Left renal pelvis (tissue), 4 donors: ENCODE measurements at places on chromosomes 1 and 21.

DNA sequence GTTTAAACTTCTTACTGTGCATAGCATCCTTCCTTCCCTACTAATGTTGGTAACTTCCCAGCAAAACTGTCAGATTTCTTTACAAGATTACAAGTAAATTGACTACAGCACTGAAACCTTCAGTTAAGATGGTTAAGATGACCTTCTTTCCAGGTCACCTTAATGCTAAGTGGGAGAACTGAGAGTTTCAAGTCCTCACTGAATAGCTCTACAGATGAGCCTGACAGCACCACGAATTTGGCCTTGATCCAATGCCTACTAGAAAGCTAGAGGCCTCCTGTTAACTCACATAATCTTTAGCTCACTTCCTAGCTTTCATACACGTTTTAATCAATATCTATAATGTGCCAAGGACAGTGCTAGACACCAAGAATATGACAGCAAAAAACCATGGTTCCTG, 276.0 kb upstream of the PLD5 start:
- no peak for DNase-seq

DNA sequence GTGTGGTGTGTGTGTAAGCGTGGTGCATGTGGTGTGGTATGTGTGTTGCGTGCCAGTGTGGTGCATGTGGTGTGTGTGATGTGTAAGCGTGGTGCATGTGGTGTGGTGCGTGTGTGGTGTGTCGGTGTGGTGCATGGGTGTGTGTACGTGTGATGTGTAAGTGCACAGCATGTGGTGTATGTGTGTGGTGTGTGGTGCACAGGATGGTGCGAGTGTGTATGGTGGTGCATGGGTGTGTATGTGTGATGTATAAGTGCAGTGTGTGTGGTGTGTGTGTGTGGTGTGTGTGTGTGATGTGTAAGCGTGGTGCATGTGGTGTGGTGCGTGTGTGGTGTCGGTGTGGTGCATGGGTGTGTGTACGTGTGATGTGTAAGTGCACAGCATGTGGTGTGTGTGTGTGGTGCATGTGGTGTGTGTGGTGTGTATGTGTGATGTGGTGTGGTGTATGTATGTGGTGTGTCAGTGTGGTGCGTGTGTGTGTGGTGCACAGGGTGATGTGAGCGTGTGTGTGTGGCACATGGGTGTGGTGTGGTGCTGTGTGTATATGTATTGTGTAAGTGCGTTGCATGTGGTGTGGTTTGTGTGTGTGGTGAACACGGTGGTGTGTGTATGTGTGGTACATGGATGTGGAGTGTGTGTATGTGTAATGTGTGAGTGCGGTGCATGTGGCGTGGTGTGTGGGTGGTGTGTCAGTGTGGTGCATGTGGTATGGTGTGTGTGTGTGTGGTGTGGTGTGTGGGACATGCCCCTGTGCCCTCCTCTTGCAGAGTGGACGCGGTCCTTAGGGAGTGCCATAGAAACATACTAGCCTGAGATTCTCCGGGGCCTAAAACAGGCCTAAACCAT, 1.1 kb upstream of the C2CD2 start:
- DNase-seq = no peak

GRCh38 chr1:233598891-233599541, 14.9 kb upstream of the KCNK1 start:
- DNase-seq = no peak

DNA sequence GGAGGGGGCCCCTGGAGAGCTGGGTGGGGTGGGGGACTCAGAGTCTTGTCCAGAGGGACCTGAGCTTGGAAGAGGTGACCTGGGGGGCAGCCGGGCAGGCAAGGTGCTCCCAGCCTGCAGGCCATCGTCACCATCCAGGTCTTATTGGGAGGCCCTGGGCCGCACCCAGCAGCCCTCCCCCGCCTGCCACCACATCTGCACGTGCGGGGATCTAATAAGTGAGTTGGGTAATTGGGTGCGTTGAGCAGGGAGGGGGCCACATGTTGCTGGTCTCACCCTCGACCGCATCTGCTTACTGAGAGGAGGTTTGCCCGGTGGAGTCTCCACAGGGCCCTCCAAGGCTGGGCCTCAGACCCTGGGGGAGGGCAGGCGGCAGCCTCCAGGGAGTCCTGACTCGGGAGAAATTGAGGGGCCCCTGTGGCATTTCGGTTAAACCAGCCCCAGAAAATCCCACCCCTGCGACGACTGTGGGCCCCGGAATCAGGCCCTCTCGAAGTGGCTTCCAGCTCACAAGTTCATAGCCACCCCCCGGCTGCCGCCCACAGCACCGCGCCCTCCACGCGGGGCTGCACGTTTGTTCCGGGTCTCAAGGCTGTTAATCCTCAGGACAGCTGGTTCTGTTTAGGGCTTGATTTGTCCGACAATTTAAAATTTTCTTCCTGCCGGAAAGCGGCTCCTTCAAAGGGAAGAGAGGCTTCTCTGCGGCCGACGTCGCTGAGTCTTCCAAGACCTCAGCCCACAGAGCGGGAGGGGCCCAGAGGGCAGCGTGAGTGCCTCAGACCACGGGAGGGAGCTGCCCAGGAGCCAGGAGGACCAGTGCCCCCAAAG, 14.7 kb upstream of the COL6A2 start:
- no peak for DNase-seq

- no peak for DNase-seq
These were observed 17.8 kb downstream of the VPS26C start for GRCh38 chr21:37249112-37249904.

GRCh38 chr1:2045468-2046173, 4.6 kb upstream of the PRKCZ start:
- DNase-seq = no peak

GRCh38 chr1:220885971-220886370, 6.7 kb downstream of the HLX start:
- no peak for DNase-seq

DNA sequence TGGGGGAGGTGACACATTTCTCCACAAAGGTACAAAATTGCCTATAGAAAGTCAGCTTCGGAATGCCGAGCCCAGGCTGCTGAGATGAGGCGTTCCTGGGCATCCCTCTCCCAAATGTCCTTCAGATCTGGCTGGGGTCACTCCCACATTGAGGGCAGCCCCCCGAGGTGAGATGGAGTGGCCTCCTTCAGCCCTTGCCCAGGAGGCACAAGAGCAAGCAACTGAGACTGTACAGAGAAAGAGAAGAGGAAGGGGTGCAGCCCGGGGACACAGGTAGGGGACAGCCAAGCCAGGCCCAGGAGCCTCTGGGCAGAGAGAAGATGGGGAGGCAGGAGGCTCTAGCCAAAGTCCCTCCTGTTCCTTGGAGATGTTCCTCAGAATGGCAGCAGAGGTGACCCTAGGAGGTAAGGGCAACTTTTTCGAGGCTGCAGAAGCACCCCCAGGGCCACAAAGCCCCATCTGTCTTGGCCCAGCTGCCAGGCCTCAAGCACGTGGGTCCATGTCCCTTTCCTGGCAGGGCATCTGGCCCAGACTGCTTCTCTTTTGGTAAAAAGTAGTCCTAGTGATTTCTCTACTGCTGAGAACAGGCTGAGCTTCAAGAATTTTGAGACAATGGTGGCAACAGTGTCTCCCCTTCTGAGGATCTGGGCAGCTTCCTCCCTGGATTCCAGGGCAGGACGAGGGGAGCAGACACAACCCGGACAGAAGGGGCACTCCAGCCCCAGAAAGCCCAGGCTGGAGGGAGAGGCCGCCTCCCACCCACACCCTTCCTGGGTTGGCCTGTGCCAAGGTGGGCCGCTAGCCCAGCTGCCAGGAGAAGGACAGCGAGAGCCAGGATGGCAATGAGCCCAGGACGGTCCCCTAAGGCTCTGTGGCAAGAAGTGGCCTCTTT, 68.0 kb downstream of the LRRN2 start:
- no peak for DNase-seq

DNA sequence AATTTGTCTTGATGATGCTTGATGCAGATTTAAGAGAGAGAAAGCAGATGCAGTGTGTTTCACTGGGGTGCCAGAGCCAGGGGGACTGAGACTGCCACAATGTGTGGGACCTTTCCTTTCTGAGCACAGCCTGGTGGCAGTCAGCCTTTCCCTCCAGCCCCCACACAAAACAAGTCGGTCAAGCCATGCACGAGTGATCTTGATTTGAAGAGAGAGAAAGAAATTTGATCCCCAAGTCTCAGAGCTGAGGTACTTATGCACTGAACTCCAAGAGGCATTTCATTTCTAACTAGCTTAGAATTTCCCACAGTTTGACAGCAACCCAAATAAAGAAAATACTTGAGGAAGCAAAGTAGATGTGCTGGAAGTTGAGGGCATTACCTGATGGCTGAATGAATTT, 193.8 kb downstream of the ST6GALNAC3 start:
- DNase-seq = peak; percentile 39

GRCh38 chr1:23367451-23367790, 2.2 kb downstream of the ZNF436 start:
- DNase-seq = no peak

- DNase-seq = no peak
These were observed 153.4 kb downstream of the FMN2 start for GRCh38 chr1:240244968-240245628.

DNA sequence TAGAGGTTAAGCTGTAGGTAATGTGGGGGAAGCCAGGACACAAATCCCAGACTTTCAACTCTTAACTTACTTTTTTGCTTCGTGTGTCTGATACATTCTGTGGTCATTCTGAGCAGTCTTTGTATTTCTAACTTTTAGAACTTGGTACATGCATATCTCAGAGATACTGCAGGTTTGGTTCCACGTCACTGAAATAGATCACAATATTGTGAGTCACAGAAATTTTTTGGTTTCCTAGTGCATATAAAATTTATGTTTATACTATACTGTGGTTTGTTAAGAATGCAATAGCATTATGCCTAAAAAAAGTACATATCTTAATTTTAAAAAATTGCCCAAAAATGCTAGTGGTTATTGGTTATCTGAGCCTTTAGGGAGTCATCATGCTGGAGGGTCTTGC, 3.2 kb downstream of the URB2 start:
- DNase-seq = no peak

DNA sequence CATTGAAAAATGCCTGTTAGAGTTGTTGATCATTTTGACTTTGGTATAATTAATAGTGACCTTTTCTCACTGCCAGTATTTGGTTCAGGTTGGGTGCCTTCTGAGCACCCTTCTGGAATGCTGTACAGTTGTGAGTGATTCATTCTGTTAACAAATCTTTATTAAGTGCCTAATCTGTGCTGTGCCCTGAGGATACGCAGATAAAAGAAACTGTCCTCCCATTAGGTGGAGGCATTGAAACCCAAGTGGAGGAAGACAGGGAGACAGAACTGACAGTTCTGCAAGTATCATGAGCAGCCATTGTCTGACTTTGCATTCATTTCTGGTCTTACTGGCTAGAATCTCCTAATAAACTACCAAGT, 76.1 kb upstream of the ZNF326 start:
- DNase-seq = no peak

GRCh38 chr1:5427026-5427613, 565.1 kb downstream of the NPHP4 start:
- DNase-seq = no peak

GRCh38 chr1:171873664-171874063, 32.4 kb downstream of the DNM3 start:
- no peak for DNase-seq

DNA sequence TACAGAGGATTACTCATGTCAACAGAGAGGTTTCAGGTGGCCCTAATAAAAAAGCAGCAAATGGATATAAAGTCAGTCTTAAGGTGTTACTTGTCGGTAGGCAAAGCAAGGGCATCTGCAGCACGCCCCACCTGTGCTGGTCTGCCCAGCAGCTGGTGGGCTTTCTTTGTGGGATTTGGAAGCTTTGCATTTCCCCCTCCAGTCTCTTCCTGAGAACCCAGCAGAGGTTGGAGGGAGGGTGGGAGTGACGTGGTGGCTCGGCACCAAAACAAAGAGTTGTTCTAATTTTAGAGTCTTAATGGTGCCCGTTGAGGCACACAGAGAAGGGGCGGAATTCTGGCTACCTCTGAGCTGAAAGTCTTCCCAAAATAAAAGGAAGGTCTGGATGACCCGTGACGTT, 4.8 kb upstream of the PCBP3 start:
- no peak for DNase-seq

DNA sequence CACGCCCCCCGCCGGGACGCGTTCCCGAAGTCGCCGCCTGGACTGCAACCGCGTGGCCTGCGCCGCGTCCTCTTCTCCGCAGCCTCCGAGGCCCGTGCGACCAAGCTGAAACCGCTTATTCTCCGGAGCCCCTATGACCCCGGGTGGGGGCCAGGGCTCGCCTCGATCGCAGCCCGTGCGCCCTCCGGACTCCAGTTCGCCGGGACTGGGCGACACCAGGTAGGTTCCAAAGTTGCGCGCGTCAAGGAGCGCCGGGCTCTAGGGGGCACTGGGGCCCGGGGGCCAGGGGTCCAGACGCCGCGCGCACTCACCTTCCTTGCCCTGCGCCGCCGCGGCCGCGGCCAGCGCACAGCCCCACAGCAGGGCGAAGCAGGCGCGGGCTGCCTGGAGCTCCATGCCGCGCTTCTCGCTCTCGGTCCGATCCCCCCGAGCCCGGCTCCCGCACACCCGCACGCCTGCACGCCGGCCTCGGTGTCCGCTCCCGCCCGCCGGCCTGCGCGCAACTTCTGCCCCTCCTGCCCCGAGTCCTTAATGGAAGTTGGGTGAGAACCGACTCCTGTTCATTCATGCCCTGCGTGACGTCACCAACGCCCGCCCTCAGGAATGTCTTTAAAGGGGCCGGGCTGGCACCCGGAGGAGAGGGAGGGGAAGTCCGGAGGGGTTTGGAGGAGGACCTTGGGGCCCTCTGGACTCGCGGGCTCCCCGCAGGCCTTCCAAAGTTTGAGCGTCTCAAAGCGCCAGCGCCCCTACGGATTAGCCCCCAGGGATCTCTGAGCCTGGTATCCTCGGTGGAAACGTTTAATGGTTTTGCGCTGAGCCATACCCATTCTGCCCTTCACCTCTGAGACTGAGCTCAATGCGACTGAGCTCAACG, at the start of gene EPHA2:
Gene EPHA2, minus strand, starts transcription at position 533 of the 874 bp plus-strand sequence. Its CDS starts 137 bp downstream, at position 396.
- DNase-seq = peak; percentile 84

DNA sequence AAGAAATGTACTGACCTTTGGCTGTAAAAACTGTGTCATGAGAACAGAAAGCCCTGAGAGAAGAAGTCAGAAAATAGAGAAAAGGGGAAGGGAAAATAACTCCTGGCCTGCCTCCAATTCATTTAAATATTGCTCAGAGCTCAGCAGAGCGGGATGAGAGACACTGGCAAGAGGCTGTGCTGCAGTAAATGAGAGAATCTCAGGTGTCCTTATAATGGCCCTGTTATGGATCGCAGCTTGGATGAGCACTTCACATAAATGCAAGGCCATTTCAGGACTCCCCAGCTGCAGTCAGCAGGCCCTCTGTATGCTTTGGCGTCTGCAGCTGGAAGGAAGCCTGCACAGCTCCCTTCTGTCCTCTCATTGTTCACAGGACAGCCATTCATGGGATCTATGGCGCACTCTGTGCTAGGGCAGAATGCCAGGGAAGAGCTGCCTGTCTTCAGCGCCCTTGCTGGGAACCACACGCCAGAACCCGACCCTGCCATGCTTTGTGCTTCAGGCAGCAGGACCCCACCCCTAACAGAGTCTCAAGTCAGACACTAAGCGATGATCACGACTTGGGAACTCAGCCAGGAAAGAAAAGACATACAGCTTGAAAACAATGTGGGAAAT, 20.7 kb upstream of the ABCB10 start:
- peak; percentile 31 for DNase-seq

GRCh38 chr1:24276791-24277190, 42.4 kb upstream of the GRHL3 start:
- no peak for DNase-seq
